ENCODE measurements at places on chromosomes 11 and 22. TPM values are rescaled to one million over a fixed set of nuclear protein-coding genes. Genes with fewer than 3 reads are reported as not detected.

The TSG101 gene
- 59.4 TPM for polyA plus RNA-seq

The MS4A6E gene
- not detected for polyA plus RNA-seq

The PGR gene
- not detected for polyA plus RNA-seq

The NCR3LG1 gene
- not detected for polyA plus RNA-seq

The SCN4B gene
- not detected for polyA plus RNA-seq

The OOSP4A gene
- polyA plus RNA-seq = not detected

The FBLN1 gene
- polyA plus RNA-seq = not detected

The SOX10 gene
- not detected for polyA plus RNA-seq

- DNase-seq = no peak
Observed at GRCh38 chr11:93196816-93197379, 893 bp downstream of the SLC36A4 start.

DNA sequence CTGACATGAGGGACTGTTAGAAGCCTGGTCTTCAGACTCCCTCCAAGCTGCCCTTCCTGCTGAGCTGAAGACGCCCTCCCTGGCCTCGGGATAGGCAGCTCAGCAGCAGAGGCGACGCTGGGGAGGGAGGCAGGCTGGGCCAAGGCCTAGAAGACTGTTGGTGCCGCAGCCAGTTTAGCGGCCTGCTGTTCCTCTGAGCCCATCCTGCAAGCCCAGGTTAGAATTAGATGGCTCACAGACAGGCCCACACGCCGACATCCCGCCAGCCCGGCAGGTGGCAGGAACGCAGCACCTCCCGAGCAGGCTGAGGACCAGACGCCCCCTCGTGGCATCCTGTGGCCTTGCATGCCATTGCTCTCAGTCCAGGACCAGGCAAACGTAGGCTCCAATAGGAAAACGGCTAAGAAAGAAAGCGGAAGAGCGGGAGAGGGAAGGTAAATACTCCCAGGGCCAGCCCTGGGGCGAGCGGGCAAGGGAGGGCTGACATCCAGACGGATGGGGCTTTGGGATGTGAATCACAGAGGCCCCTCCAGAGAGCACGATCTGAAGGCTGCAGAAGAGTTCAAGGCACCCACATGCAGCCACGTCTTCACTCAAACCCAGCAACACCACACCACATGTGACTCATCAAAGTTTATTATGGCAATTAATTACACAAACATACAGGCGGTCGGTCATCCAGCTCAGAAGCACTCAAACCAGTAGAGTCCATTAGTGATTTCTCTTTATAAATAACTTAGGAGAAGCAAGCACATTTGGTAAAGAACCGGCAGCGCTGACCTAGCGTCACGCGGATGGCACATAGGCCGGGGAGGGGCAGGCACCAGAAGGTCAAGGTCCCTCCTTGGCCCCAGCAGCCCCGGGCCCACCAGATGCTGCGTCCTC is 27.6 kb downstream of the CD5 start:
- DNase-seq = peak; percentile 89

- no peak for DNase-seq
Observed at GRCh38 chr11:117919781-117920221, 9.4 kb downstream of the TMPRSS13 start.

DNA sequence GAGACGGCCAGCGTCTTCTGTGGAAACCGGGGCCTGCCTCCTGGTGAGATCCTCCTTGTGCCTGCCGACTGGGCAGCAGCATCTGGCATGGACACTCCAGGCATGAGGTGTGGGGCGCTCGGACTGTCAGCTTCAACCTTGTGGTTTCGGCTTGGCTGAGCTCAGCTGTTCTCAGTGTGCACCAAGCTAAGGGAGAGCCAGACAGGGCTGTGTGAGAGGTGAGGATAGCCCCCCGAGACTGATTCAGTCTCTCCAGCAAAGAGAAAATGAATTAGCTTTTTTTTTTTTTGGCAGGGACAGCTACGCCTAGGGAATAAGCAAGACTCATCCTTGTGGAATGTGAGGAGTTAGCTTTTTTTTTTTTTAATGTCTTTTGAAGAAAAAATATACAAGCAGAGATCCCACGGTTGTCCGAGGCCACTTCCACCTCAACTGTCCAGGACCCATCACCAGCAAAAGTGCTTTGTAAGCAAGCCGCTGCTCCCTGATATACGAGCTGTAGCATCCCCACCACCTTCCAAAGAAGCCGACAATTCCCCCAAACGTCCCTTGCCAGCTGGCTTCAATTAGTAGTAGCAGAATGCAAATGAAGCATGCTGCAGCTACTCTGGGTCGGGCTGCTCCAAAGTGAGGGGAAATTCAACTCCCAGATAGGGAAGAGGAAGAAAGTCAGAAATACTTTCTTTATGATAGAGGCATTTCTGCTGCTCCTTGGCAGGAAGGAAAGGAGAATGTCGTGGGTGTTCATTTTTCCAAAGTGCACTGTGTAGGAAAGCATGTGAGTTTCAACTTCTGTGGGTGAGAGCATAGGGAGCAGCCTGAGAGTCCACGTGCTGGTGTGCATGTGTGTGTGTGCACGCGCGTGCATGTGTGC is 9.7 kb upstream of the THY1 start:
- no peak for DNase-seq

GRCh38 chr11:57123590-57123989 is 58.2 kb upstream of the LRRC55 start:
- no peak for DNase-seq

DNA sequence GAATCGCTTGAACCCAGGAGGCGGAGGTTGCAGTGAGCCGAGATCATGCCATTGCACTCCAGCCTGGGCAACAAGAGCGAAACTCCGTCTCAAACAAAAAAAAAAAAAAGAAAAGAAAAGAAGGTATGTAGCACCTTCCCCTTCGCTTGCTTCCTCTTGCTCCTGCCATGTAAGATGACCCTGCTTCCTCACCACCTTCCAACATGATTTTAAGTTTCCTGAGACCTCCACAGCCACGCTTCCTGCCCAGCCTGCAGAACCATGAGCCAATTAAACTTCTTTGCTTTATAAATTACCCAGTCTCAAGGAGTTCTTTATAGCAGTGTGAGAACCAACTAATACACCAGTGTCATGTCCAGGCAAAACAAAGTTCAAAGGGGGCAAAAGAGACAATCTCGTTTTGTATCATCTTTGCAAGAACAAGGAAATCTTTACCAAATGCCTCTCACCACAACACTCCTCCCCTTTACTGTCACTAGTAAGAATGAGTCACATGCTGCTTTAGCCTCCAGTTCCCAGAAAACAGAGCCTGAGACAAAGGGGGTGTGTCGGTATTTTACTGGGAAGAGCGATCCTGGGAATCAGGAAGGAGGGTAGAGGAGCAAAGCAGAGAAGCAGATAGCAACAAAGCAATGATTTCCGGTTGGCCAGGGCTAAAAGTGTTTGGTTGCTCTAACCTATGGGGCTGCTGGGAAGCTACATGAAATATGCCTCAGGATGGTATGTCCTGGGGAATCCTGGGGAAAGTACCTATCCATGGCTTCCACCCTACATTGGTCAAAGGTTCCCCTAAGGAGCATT is 10.5 kb upstream of the MCHR1 start:
- DNase-seq = no peak

GRCh38 chr11:123148965-123149364 is 46.1 kb downstream of the CLMP start:
- DNase-seq = no peak

DNA sequence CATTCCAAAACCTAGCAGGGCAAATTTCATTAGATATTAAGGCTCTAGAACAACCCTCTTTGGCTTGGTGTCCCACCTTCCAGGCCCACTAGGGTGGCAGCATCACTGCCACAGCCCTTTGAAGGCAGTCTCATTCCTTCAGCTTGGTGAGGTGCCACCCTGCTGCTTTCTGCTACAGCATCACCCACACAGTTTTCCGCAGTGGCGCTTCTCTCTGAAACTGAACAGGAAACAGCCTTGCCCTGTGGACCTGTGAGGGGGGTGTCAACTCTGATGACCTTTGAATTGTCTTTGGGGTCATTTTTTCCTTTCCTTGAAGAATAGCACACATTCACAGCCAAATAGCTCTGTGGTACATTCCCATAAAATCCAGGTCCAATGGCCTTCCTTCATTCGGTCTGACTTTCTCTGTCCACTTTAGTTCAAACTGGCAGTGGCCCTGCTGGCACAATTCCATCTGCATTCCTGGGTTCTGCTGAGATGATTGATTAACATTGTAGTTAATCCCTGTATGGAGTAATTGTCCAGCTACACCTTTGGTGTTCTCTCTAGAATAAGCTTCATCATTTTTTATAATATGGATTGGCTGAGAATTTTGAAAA is 251.9 kb upstream of the FAT3 start:
- no peak for DNase-seq

DNA sequence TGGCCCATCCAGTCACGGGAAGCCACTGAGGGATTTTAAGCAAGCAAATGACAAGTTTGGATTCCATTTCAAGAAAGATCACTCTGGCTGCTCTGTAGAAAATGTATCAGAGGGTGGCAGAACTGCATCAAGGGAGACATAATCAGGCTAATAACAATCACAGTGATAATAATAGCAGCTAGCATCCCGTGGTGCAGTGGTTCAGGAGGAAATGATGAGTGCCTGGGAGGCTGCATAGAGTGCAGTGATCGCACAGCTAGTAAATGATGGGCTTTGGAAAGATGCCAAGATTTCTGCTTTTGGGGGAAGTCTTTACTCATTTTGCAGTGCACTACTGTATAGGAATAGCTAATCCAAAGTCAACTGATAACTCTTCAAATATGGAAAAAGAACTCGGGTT is 35.8 kb downstream of the TNRC6B start:
- no peak for DNase-seq

DNA sequence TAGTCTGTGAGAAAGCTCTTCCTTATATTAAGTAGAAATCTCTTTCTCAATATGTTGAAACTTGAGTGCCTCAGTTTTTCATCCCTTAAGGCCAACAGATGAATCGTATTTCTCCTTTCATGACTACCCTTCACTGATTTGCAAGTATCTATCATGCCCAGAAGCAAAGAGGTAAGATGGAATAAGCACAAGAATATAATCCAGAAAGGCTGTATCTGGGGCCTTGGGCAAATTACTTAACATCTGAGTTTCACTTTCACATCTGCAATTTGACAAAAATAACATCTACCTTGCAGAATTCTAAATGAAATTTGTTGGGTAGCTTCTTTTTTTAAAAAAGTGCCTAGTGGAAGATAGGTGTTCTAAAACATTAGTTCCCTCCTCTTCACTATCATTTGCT is 552.4 kb upstream of the ANO5 start:
- DNase-seq = no peak

GRCh38 chr11:33234397-33235190 is 22.6 kb upstream of the HIPK3 start:
- DNase-seq = no peak

Data from CD4-positive, alpha-beta memory T cell (primary cell).